IMR-90 (cell line): ENCODE measurements at places on chromosomes 2 and 18. TPM values are rescaled to one million over a fixed set of nuclear protein-coding genes. Genes with fewer than 3 reads are reported as not detected.

MROH2A gene
- not detected in 2 replicates for polyA plus RNA-seq

CDH20 gene
- polyA plus RNA-seq = not detected in 2 replicates

ABCG8 gene
- polyA plus RNA-seq = not detected in 2 replicates

AGAP1 gene
- polyA plus RNA-seq = 16.4 and 17.7 TPM in 2 replicates

DNA sequence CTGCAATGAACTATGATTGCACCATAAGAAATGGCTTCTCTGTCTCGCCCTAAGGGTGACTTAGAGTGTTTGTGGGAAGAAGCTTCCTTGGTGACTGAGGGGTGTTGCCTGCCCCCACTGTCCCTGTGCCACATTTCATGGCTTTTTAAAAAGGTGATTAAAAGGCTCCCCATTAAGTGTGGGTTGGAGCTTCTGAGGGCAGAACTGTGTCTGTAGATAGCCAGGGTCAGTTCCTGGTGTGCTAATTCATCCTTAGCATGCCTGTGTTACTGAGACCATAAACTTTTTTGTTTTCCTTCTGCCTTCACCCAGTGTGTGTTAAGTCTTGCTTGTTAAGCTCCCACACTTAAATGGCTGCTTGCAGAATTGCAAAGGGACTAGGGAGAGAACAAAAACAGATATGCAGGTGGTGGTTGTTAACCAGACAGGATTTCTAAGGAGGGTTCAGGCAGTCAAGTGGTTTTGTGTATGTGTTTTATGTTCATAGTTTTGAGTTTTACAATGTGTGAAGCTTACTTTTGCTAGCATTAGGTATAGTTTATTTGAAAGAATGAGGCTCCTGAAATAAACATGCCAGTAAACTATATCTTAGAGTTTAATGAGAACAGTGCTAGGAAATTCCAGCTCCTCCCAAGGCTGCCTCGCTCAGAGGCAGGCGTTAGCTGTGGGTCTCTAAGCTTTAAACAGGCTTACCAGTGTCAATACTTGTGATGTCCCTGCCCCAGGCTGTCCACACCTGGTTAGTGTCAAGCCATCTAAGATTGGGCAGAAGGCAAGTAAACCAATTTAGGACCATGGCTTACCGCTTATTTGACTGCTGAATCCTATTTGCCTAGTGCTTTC is 14.5 kb downstream of the CERS6 start:
- no peak for DNase-seq

DNA sequence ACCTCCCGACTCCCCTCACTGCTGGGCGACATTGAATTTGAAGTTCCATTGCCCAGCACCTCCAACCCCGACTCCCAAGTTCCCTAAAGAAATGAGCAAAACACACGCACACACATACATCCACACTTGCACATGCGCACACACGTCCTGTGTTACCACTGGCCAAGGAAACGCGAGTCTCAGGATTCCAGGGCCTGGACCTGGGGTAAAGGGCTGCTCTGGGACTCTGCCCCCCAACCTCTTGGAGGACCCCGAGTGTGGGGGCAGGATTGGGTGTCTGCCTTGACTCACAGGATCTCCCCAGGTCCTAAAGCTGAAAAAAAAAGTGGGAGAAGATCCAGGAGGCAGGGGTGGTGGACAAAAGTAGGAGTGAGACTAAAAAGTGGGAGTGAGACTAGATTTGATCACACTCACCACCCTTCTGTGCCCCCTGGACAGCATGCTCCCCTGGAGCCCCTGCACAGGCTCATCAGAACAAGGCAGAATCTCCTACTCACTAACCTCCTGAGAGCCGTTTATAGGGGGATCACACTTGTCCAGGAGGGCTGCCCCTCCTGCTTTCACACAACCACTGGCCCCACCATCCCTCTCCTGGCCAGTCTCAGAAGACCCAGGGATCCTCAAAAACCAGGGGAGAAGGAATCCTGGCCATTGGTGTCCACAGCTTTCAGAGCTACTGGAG is 202.2 kb downstream of the TNS1 start:
- DNase-seq = no peak
